A549 treated with CpdA at 1 μM for 4 hours (cell line): ENCODE measurements at places on chromosomes 5 and 9. TPM values are rescaled to one million over a fixed set of nuclear protein-coding genes. Genes with fewer than 3 reads are reported as not detected.

GDNF gene
- total RNA-seq: 0.02 to 0.06 TPM (median 0.03 TPM) in 3 of 5 replicates, not detected in the others

ENHO gene
- total RNA-seq: 1.3 to 2.3 TPM (median 2.0 TPM) in 5 replicates

MTX3 gene
- total RNA-seq: 4.9 to 7.2 TPM (median 5.3 TPM) in 5 replicates

LCP2 gene
- not detected in 5 replicates for total RNA-seq

GALNT12 gene
- 2.7 to 5.6 TPM (median 4.6 TPM) in 5 replicates for total RNA-seq
